ENCODE measurements at places on chromosomes 11 and 22.

- no peak for DNase-seq
These were observed 32.6 kb downstream of the TBX1 start for GRCh38 chr22:19793161-19793560.

GRCh38 chr11:94525546-94526324 lies 13.5 kb downstream of the C11orf97 start:
- peak; percentile 87 for DNase-seq

DNA sequence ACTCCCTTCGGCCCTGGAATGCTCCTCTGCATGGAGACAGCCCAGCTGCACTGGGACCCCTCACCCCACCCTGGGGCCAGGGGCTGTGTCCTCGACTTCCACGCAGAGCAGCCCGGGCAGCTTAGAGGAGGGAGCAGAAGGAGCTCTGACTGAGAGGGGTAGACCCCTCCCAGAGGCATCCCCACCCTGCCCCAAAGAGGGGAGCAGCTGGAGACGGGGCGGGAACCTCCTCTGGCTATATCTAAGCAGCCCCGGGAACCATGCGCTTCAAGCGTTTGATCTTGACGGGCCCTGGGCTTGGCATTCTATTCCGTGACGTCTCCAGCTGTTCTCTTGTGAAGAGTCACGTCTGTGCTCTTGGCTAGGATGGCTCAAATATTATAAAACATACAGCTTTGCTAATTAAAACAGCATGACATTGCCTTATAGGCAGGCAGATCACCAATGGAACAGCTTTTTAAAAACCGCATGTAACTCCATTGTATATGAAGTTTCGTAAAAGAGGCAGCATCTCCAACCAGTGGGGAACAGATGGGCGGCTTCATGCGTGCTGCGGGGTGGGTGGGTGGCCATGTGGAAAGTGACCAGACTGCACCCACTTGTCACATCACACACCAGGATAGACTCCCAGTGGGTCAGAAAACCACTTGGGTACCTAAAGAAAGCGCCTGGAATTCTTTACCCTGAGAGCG lies 7.7 kb downstream of the KCNQ1 start:
- no peak for DNase-seq

- no peak for DNase-seq
These were observed 10.1 kb downstream of the STIM1 start for GRCh38 chr11:3865388-3866193.

DNA sequence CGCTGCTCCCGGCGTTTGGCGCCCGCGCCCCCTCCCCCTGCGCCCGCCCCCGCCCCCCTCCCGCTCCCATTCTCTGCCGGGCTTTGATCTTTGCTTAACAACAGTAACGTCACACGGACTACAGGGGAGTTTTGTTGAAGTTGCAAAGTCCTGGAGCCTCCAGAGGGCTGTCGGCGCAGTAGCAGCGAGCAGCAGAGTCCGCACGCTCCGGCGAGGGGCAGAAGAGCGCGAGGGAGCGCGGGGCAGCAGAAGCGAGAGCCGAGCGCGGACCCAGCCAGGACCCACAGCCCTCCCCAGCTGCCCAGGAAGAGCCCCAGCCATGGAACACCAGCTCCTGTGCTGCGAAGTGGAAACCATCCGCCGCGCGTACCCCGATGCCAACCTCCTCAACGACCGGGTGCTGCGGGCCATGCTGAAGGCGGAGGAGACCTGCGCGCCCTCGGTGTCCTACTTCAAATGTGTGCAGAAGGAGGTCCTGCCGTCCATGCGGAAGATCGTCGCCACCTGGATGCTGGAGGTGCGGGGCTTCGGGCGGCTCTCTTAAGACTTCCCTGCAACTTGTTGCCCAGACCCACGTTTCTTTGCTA lies at the start of gene CCND1:
Gene CCND1 (plus strand): TSS at position 162 of the 587 bp plus-strand sequence. CDS start 158 bp downstream, at position 320.
- DNase-seq: peak; percentile 87

GRCh38 chr11:10693509-10694081 lies at the start of gene IRAG1:
Gene IRAG1, minus strand, starts transcription at chr11:10693755. Its CDS starts 153 bp downstream, at chr11:10693602.
- DNase-seq: no peak

DNA sequence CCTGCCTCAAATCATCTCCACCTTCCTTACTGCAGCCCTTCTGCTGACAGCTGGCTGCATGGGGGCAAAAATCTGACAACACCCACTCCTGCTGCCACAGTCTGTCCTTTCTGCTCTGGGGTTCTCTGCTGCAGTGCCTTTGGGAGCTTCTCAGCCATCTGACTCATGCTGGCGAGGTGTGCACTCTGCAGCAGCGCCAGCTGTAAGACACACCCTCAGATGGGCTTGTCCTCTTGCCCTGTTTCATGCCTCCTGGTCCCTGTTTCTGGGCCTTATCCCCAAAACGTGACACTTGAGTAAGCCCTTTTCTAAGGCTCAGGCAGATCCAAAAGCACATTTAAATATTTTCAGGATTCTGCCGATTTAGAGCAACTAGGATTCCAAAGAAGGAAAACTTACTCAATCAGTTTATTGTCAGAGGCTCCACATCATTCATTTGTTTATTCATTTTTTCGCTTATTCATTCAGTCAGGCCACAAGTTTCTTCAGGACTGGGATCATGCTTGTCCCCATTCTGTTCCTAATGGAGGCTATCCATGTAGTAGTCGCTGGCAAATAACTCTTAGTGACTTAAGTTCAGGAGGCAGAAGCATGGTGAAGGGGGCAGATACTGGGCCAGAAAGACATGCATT lies 60.2 kb downstream of the SMIM38 start:
- DNase-seq: no peak

DNA sequence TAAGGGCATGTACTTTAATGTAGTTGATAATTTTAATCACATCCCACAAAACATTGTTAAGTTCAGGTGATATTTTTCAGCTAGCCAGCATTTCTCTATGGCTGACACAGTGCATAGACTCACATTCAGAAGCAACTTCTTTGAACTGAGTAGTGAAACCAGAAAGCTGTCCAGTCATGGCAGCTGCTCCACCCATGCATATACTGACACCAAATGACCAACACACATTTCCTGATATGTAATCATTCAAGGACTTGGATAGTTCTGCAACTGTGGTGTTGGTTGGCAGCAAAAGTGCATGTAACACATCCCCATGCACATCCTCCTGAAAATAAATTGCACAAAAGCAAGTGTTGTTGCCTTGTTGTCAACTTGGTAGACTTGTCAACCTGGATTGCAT lies 39.7 kb downstream of the CALCA start:
- no peak for DNase-seq

DNA sequence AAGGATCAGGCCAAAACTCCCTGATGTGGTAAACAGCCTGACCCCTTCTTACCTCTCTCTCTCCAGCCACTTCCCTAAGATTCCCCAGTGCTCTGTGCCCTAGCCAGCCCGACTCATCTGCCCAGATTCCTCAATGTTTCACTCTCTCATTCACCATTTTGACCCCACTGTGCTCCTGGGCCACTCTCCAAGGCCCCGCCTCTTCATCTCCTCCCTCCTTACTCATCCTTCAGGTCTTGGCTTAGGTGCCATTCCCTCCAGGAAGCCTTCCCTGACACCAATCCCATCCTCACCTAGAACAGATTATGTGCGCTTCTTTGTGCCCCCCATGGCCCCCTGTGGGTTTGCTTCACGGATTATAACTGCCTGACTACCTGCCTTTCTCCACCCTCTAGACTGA lies 13.2 kb downstream of the SLC43A3 start:
- DNase-seq: no peak

GRCh38 chr11:95245038-95245437 lies 14.0 kb upstream of the SESN3 start:
- DNase-seq: no peak

DNA sequence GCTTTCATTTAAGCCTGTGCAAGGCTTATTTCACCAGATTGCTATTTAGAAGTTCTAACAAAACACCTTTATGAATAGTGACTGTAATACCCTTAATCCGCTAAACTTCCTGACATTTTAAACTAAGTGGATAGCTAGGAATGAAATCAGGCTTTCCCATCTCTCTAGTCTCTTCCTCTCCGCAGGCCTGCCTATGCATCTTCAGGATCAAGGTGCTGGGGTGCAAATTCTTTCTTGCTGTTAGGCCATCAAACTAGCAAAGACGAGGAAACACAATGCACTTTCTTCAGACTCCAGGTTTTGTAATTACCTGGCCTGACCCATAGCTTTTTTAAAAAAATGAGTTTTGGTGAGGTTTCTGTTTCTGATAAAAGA lies 149.4 kb downstream of the DBX1 start:
- DNase-seq: no peak

- no peak for DNase-seq
These were observed 1.4 kb downstream of the PSMA1 start for GRCh38 chr11:14518820-14519219.

DNA sequence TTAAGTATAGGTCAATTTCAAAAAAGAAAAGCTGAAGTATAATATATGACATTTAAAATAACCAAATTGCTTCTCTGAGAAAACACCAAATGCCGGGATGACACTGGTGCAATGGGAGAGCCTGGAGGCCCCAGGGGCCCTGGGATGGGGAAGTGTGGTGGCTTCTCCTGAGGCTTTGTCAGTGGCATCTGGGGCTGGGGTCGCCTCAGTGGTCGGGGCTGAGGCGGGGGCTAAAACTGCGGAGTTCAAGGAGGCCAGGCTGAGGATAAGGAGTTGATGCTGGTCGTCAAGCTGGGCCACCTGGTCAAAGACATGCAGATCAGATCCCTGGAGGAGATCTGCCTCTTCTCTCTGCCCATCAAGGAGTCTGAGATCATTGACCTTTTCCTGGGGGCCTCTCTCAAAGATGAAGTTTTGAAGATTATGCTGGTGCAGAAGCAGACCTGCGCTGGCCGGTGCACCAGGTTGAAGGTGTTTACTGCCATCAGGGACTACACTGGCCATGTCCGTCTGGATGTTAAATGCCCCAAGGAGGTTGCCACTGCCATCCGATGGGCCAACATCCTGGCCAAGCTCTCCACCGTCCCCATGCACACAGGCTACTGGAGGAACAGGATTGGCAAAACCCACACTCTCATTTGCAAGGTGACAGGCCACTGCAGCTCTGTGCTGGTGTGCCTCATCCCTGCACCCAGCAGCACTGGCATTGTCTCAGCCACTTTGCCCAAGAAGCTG lies 660.1 kb upstream of the CCDC179 start:
- DNase-seq: no peak

- no peak for DNase-seq
These were observed 11.4 kb downstream of the DAGLA start for GRCh38 chr11:61691380-61692156.

DNA sequence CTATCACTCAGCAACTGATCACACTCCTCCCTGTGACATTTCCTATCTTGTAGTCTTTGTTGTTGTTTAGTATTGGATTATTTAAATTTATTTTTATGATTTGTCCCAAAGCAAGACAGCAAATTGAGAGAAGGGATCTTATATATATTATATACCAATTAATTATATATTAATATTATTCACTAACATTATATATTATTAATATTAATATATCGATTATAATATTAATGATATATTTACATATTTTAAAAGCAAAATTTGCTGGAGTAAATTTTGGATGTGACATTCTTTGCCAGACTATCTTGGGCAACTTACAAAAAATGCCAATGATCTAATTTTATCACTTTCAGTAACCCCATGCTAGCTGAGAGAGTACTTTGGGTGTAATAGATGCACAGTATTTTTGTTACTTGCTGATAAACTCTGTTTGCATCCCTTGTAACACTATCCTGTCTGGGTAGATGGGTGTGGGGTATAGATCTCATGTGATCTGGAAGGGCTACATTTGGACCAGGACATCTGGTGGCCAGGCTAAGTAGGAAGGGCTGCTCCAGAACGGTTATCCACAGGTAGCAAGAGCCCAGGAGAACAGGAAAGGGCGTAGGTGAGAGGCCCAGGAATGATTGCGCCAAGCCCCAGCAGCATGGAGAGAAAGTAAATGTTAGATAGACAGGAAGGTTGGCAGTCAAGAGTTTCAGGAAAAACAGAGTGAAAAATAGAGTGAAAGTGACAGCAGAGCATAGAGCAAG lies 608.6 kb upstream of the KIRREL3 start:
- peak; percentile 54 for DNase-seq

All from HT-29 (cell line).